ENCODE measurements at places on chromosomes 7 and 10.

- DNase-seq: no peak
Observed at GRCh38 chr10:124180044-124180745, 86.8 kb upstream of the CHST15 start.

DNA sequence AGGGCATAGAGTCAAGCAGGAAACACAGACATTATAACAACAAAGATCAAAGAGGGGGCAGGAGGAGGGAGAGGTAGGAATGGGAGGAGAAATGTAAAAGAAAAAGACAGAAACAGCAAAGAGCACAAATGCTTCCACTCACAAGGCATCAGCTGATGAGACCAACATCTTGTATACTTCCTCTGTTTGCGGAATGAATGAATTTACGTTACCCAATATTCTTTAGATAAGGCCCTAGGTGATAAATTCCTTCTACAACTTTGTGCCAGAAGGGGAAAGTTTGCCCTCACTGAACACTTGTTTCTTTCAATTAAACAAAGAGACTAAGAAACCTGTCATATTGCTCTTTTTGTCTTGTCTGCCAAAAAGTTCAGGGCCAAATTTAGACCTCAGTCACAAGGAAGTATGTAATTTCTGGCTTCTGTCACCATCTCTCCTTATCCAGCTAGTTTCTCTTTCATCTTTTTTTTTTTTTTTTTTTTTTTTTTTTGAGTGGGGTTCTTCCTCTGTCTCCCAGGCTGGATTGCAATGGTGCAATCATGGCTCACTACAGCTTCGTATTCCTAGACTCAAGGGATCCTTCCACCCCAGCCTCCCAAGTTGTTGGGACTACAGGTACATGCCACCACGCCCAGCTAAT is 116.4 kb upstream of the NANOS1 start:
- DNase-seq: no peak

DNA sequence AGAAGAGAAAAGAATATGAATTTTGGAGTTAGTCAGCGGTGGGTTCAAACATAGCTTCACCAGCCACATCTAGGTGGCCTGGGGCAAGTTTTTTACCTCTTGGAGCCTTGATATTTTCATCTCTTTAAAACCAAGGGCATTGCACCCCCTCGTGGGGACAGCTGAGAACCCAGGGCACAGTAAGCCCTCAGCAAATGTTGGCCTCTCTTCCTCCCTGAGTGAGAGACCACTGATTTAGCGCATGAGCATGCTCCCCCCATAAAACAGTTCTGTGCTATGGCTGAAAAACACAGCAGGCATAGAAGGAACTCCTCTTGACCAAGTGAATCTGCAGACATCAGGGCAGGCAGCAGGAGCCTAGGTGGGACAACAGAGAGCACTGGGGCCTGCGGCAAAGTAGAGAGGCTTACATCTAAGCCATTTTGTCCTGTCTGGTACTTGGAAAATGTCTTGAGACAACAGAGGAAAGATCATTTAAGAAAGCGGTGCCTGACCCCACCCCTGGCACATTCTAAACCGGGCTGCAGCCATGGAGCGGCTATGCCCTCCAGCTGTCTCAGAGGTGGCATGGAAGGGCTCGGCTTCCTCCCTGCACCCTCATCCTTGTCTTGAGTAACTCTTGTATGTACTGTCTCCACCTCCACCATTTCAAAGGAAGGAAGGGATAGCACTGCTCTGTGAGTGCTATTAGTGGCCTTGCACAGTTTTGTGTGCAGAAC is 94.7 kb downstream of the ARHGAP22 start:
- no peak for DNase-seq

DNA sequence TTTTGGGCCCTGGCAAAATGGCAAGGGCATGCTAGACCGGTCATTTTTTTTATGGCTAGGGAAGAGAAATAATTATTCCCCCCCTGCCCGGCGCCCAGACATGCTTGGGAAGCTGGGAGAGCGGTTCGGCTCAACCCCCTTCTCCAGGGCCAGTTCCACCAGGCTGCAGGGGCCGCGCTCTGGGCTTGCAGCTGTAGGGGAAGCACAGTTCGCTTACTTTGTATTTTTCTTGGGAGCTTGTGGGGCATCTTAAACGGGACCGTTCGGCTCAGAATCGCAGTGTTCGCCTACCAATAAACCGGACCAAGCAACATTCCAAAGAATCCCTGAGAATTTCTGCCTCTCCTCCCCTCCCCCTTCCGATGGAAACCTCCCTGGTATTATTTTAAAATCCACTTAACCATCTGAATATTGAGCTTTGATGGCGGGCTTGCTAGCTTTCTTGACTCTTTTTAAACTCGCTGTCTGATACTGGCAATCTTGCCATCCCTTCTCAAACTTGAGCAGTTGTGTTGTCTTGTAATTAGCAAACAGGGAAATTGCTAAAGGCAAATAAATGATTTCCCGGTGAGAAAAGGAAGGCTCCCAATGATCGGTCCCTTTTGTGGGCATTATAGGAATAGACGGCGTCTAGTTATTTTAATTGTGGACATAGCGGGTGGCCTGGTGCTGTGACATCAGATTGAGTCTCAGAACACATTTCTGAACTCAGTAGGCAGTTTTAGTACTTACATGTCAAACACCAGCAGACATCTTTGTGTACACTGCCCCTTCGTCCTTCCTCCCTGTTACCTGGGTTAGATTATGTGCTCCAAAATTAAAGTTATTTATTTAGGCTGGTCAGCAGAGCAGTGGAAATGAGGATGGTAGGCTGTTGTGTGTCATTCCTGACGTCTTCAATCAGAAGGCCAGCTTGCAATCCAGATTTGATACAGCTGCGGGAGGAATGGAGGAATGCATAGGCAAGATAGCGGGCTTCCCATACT is 3.4 kb downstream of the TCF7L2 start:
- no peak for DNase-seq

GRCh38 chr10:6536102-6536501 is 44.0 kb downstream of the PRKCQ start:
- no peak for DNase-seq

GRCh38 chr7:45073786-45074527 is 14.8 kb downstream of the NACAD start:
- DNase-seq: no peak

GRCh38 chr7:108308903-108309302 is 147.3 kb downstream of the NRCAM start:
- no peak for DNase-seq

- no peak for DNase-seq
Observed at GRCh38 chr10:95881316-95881715, 26.5 kb upstream of the CC2D2B start.

GRCh38 chr10:71963351-71964097 is 671 bp upstream of the CHST3 start:
- DNase-seq: no peak

- DNase-seq: no peak
Observed at GRCh38 chr10:14254368-14254767, 76.4 kb downstream of the FRMD4A start.

DNA sequence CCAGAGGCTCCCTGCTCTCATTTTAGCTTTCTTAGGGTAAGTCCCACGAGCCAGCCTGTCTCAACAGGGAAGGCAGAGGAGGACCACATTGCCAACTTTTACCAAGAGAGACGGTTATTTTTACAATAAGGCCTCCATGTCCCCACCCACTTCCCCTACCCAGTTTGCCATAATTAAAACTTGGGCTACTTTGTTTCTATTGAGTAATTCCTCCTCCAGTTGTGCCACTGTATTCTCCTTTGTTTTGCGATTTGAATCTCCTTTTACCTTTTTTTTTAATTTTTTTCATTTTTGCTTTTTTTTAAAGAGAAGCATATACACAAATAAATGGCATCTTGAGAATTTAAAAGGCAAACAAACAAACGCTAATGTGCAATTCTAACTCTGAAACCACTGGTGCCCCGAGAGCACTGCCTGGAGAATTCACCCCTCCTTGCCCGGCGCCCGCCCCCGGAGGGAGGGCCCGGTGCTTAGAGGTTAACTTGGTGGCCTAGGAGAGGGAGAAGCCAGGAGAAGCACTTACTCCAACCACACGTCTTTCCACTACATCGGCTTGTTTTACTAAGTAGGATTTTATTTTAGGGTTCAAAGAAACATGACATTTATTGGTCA is 282.3 kb downstream of the USP6NL start:
- no peak for DNase-seq

DNA sequence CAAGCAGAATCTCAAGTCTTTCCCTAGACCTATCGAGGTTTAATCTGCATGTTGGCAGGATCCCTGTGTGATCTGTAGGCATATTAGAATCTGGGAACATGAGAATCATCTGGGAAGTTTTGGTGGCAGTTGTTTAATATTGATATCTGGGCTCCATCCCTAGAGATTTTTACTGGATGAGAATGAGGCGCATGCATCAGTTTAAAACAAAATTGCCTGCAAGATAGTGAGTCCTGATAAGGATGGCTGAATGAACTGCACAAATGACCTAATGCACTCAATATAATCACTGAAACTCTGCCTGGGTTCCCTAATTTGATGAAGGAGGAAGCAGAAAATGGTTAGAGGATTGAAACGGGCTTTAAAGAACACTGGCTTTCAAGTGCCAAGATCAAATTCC is 218.0 kb downstream of the FGFR2 start:
- DNase-seq: no peak

DNA sequence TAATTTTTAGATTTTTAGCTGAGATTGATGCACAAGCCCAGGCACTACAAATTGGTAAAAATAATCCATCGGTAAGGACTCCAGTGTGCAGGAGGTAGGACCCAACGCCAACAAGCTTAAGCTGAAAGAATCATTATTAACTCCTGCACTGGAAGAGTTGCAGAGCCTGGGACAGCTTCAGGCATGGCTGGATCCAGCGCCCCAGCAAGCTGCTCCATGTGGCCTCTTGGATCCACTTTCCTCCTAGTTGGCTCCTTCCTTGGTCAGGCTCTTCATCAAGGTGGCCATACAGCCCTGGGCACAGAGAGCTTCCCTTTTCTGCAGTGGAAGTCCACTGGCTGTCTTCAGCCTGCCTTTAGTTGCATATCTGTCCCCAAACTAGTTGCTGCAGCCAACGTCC is 497.4 kb upstream of the FOXK1 start:
- no peak for DNase-seq

GRCh38 chr10:81847675-81848074 is 27.3 kb upstream of the NRG3 start:
- DNase-seq: no peak

DNA sequence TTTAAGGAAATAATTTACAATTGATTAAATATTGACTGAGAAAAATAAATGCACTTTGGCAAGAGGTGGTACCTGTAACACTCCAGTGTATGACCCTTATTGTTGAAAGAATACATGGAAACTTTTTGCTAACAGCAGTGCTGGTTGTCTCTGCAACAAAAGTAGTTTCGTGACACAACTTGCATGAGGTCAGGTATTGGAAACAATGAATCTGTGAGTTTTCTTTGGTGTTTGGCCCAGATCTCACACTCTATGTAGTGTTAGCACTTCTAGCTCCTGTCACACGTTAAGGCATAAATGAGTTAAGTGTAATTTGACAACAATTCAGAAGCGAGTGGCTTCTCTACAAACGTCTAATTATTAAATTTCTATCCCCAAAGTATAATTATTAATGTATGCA is 137.7 kb upstream of the MDFIC start:
- DNase-seq: no peak

DNA sequence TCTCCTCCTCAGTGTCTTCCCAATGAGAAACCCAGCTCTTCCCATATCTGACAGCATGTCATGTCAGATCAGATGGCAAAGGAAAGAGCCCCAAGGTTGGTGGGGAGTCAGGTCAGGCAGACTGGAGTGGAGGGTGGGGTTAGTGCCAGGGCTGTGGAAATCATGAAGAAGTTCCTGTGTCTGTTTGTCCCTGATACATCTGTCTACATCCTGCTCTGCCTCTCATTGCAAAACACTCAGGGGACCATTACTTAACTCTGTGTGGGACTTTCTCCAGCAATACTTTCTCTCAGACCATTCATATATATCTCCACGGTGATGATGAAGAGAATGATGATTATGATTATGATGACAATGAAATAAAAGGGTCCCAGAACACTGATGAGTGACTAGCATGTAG is 3.3 kb downstream of the PRRT4 start:
- DNase-seq: no peak

GRCh38 chr7:55965100-55965470 is 700 bp downstream of the NIPSNAP2 start:
- DNase-seq: no peak

GRCh38 chr7:150400008-150400787 is 21.1 kb downstream of the ZNF775 start:
- no peak for DNase-seq

GRCh38 chr10:73645251-73645650 is 4.0 kb upstream of the MYOZ1 start:
- DNase-seq: no peak

DNA sequence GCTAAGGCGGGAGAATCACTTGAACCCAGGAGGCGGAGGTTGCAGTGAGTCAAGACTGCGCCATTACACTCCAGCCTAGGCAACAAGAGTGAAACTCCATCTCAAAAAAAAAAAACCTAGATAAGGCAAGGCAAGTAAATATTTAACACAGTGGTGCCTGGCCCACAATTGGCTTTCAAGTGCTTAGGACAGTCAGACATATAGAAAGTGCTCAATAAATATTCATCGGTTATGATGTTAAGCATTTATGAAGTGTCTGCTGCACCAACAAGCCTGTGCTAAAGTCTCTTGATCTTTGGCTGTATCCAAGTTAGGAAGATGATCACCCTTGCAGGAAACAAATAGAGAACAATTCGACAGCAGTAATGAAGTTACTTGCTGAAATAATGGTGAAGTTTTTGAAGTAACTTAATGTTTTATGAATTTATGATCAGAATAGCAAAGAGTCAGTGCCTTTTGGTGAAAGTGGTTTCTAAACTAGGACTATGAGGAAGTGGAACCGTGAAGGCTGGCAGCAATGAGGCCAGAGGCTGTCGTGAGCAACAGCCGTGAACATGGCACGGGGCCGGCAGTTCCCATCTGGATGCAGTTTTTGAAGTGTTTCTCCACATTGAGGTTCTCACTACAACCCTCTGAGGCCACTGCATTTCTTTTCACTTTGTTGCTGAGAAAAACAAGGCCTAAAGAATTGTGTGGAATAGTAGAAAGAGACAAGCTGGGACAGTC is 48.1 kb upstream of the GATA3 start:
- no peak for DNase-seq

GRCh38 chr7:129557686-129558481 is 53.6 kb upstream of the NRF1 start:
- DNase-seq: no peak

- no peak for DNase-seq
Observed at GRCh38 chr10:49744924-49745605, 17.1 kb downstream of the OGDHL start.

- DNase-seq: no peak
Observed at GRCh38 chr10:48279081-48279751, 4.7 kb upstream of the FRMPD2 start.

GRCh38 chr10:70096016-70096704 is 36.5 kb downstream of the AIFM2 start:
- DNase-seq: no peak
